T-helper 2 cell treated with Interferon-gamma antibody and Interleukin-4, amounts not matched to agents 100 ng/mL and 5 ng/mL, for 36 hours (primary cell): ENCODE measurements at places on chromosomes 3 and 15. TPM values are rescaled to one million over a fixed set of nuclear protein-coding genes. Genes with fewer than 3 reads are reported as not detected.

Gene MIX23
- total RNA-seq, result 52.3 and 52.7 TPM in 2 replicates

Gene ACTL6A
- 101 and 106 TPM in 2 replicates for total RNA-seq

Gene NFKBIZ
- 60.7 and 61.0 TPM in 2 replicates for total RNA-seq

Gene MESD
- 38.8 and 40.7 TPM in 2 replicates for total RNA-seq

Gene ZBED2
- total RNA-seq, result 13.1 and 14.2 TPM in 2 replicates

Gene DAZL
- 0.07 TPM in 1 of 2 replicates, not detected in the other for total RNA-seq

Gene RTP1
- total RNA-seq, result not detected in 2 replicates

Gene TEX55
- not detected in 2 replicates for total RNA-seq

Gene PPP1R14D
- total RNA-seq, result not detected in 2 replicates

Gene GPR149
- not detected in 2 replicates for total RNA-seq

Gene ISL2
- 0.59 and 1.1 TPM in 2 replicates for total RNA-seq

Gene ROPN1
- not detected in 2 replicates for total RNA-seq

Gene FAM174B
- 2.7 and 4.3 TPM in 2 replicates for total RNA-seq

Gene UBAP1L
- 5.9 and 6.5 TPM in 2 replicates for total RNA-seq

Gene C3orf49
- not detected in 2 replicates for total RNA-seq
